ENCODE measurements at places on chromosomes 11 and 22.

- DNase-seq: no peak
Measured at GRCh38 chr11:1461826-1462697, 24.5 kb downstream of the MOB2 start.

- no peak for DNase-seq
Measured at GRCh38 chr11:17652556-17652955, 66.8 kb upstream of the MYOD1 start.

DNA sequence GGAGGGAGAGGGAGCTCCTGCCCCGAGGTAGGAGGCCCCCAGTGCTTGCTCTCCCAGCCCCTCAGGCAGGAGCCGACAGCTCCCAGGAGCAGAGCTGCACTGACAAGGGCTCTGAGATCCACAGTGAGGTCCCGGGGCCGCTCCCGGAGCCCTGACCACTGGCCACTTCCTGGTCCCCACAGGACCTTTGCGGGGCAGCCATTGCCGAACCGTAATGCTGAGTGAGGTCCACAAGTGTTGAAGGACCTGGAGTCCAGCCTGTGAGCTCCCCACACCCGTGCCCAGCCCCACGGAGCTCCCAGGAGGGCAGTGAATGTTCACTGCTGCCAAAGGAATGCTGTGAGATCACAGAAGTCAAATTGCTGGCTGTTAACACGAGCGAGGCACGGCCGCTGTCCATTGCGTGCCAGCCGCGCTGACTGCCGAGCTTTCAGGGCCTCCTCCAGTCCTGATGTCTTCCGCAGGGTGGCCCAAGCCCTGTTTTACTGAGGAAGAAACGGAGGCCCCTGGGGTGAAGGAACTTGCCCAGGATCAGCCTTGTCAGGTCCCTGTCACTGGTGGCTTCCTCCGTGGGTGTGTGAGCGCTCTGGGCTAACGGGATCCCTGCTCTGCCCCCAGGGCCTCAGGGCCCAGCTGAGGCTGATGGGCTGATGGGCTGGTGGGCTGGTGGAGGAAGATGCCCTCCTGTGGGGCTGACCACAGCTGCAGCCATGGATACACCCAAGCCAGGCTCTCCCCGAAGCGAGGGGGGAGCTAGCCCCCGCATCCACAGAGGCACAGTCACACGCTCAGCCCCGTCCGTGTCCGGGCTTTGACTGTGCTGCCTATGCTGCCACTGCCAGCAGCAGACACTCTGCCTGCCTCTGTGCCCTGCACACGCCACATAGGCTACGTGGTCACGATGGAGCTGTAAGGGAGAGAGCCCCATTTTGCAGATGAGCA lies 70.8 kb downstream of the WNT7B start:
- no peak for DNase-seq

GRCh38 chr11:109425554-109425953 lies 3.6 kb downstream of the C11orf87 start:
- DNase-seq: no peak

GRCh38 chr11:117484156-117484555 lies 156.5 kb downstream of the CEP164 start:
- DNase-seq: no peak

DNA sequence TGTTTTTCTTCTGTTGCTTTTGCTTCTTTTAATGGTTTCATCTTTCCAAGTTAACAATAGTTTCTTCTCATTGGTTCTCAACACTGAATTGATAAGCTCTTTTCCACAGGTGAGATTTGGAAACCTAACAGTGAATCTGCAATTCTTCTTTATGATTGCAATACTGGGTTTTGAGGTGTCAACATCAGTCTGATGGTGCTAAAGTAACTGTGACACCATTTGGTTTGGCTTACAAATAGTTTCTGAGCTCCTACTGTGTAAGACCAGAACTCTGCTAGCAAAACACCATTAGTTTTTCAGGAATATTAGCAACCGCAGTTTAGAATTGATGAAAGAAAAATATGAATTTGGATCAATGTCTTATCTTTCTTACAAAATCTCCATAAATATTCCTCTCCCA lies 58.6 kb downstream of the MAML2 start:
- no peak for DNase-seq

GRCh38 chr11:13364388-13364787 lies 86.8 kb downstream of the BMAL1 start:
- no peak for DNase-seq

- DNase-seq: no peak
Measured at GRCh38 chr22:32587449-32587848, 112.8 kb downstream of the FBXO7 start.

GRCh38 chr11:125300791-125301218 lies 136.3 kb downstream of the PKNOX2 start:
- DNase-seq: no peak

GRCh38 chr22:30196141-30196879 lies 50.2 kb downstream of the LIF start:
- peak; percentile 96 for DNase-seq

DNA sequence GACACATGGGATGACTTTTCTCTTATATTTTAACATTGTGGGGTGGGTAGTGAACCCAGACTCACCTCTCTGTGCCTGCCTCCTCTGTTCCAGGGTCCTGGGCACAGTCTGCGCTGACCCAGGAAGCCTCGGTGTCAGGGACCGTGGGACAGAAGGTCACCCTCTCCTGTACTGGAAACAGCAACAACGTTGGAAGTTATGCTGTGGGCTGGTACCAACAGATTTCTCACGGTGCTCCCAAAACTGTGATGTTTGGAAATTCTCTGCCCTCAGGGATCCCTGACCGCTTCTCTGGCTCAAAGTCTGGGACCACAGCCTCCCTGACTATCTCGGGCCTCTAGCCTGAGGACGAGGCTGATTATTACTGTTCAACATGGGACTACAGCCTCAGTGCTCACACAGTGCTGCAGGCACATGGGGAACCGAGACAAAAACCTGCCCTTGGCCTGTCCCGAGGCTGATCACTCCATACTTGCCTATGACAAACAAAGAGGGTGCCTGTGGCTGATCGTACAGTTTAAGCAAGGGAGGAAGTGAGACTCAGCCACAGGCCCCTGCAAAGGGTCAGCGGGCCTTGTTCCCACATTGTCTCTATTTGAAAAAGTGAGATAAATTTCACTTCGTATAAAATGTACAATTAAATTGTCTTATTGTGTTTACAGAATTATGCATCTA lies 43.7 kb upstream of the TOP3B start:
- no peak for DNase-seq

GRCh38 chr11:69002570-69003231 lies 10.3 kb downstream of the MRGPRF start:
- DNase-seq: peak; percentile 45

GRCh38 chr22:35611891-35612576 lies 5.1 kb downstream of the MB start:
- DNase-seq: no peak

- no peak for DNase-seq
Measured at GRCh38 chr11:68355471-68355870, 43.1 kb downstream of the LRP5 start.

DNA sequence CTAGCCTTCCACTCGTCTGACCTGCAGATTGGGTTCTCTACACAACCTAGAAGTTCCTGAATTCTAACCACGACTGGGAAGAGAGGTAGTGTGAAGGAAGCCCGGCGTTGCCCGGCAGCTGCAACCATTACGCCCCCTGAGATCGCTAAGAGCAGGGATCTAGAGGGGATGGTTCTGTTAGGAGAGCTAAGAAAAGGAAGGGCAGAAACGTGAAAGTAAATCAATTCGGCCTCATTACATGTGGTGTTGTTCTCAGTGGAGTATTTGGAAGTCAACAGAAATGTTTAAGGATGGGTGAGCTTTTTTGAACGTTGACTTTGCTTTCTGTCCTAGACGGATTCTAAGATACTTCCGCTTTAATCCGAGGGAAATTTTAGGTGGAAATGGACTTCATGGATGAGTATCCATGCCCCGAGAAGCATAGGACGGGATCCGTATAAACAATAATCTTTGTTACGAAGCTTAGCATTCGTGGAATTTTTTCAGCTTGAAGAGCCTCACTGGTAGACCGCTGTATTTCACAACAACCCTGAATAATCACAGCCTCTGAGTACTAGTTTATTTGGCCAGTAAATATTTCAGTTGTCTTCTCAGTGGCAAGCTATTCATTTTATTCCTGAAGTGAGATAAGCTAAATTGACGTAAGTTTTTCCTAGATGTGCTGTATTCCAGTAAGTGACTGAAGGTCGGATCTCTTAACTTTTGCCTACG lies 629 bp downstream of the ATP5MG start:
- no peak for DNase-seq

DNA sequence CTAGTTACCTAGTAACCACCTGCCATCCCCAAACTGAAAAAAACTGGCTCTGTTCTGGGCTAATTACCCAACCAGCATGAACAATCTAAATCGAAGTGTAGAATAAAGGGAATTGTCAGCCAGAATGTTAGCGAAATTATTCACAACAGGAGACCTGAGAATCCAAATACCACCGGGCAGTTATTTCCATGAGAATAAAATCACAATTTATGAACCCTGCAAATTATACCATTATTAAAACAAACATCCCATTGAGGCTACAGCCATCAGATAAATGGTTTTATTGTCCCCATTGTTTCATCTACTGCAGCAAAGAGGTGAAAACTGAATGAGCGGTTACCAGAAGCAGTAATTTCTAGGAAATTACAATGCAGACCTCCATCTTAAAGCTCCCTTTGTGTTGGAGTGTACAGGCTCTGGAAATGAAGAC lies 21.7 kb downstream of the FAM168A start:
- no peak for DNase-seq

DNA sequence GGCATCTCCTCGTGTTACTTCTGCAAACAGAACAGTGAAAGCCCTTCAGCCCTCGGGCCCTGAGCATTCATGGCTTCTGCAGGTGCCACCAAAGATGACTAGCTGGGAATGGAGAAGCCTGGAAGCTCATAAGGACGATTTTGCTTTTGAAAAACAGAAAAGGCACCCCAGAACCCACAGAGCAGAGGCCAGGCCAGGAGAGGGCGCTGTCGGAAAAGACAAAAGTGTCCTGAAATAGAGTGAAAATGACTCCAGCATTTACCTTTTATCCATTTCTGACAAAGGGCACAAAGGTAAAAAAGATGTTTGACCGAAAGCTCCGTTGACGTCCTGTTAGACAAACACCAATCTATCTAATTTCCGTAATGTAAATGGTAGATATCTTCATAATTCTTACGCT lies 37.6 kb downstream of the ZNF195 start:
- DNase-seq: peak; percentile 61

DNA sequence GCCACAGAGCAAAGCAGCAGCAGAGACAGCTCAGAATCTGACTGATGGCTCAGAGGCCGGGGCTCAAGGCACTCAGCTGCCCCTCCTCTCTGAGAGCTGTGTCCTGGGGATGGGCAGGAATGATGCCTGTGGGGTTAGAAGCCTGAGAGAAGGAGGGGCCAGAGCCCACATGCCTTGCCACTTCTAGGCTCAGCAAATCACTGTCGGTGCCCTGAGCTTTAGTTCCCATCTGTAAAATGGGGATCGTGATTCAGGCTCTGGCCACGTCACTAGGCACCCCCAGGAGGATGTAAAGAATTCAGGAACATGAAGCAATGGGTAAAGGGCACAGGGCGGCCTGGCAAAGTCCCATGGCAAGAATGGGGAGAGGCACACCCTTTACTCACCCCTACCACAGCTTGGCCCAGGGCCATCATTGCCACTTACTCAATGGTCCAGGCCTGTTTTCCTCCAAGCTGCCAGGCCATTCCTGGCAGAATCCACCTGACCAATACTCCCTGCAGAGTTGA lies 3.4 kb upstream of the CDC42EP2 start:
- DNase-seq: no peak

DNA sequence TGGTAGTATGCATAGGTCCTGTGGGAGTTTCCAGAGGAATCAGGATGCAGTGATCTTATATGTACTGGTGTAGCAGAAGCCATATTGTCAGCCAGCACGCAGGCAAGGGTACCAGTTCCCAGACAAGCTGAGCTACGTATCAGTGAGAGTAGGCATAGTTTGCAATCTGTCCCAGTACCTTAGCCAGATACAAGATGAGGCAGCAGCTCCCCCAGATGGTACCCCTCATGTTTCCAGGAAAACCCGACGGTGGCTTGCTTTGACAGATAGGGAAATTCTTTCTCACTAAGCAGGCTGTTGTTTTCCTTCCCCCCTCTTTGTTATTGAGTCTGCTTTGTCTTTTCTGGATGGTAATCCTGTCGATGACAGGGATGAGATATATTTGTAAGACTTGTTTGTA lies 109.7 kb upstream of the RRM1 start:
- DNase-seq: no peak

GRCh38 chr11:88284336-88285050 lies 53.0 kb downstream of the CTSC start:
- no peak for DNase-seq

DNA sequence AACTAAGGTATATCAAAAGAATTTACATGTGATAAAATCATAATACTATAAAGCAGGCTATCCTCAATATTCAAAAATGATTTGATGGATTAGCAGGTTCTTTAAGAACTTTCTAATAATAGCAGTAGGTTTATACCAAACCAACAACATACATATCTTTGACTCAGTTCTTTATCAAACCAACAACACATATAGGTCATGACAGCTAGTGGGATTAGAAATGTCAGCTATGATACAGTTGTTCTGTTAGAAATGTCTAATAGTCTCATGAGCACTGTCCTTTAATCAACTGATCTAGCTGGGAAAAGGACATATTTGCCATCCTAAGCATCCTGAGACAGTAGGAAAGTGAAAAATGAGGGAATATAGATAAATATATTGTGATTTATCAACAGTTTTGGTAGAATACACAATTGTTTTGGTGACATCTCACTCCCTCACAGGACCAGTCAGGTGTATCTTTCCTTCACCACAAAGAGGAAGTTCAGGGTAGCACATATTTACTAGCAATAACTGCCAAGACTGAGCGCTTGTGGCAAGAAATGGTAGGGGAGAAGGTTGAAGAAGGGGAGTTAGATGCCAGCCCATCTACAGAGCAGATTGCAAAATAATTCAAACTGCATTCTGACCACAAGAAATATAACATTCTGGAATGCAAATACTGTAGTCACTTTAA lies 90.8 kb upstream of the APOA1 start:
- no peak for DNase-seq

DNA sequence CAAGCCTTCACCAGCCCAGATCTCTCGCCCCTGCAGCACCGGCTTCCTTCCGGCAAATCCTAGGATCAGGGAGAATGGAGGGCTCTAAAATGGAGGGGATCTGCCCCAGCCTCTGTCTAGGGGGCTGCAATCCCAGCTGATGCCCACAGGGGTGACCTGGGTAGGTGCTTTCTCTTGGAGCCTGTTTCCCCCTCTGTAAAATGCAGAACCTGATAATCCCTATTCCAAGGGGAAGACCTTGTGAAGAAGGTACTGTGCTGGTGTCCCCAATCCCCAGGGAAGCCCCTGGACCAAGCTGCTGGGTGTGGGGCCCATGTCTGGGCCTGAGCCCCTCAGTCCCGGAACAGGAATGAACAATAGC lies 2.8 kb downstream of the EMID1 start:
- DNase-seq: no peak

GRCh38 chr11:129861702-129862522 lies 33.5 kb downstream of the NFRKB start:
- DNase-seq: peak; percentile 92

GRCh38 chr22:32237906-32238305 lies 17.2 kb downstream of the SLC5A4 start:
- no peak for DNase-seq

All from breast epithelium (tissue), 4 donors.